DMS79 (cell line): ENCODE measurements at places on chromosomes 3 and 15.

DNA sequence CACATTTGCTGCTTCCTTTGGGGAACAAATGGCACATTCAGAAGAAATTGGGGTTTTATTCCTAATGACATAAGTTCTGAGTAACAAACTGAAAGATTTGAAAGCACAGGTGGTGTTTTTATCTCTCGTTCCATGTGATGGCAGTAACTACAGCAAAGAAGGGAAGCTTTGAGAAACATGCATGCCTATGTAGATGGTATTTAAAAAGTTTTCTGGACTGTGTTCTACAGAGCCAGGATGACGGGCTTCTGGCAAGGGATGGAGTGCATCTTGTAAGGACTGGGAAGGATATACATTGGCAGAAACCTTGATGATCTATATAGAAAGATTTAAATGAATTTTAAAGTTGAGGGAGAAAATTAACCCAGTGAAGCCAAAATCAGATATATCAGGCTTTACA lies 362.2 kb upstream of the ROPN1 start:
- DNase-seq = no peak

- no peak for DNase-seq
Observed at GRCh38 chr3:167851171-167851570, 115.7 kb downstream of the SERPINI1 start.

DNA sequence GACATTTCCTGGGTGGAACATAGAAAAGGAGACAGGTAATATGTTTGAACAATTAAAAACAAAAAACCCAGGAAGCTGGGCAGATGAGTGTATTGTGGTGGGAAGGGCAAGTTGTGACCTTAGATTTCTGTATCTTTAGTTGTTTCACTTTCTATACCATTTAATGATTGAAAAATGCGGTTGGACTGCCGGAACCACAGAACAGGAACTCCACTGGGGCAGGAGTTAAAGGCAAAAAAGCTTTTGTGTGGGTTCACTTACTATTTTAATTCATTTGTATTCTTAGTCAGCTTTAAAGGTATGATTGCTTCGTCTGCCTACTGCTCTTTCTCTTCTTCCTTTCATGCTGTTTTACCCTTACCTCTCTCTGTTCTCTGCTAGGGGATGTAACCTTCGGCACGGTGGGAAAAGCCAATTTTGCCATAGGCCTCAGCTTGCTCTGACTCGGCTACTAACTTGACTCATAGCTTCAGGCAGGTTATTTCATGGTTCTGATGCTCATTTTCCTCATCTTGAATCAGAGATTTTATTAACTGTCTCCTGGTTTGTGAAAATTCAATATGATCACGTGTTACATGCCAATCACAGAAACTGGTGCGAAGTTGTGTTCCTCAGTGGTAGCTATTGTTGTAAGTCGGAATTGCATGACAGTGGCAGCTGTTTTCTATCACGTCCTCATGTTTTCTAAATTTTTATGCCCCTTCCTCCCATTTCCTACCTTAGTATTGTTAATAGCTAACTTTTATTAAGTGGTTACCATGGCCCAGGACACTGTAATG lies 1.6 kb upstream of the MCTP2 start:
- no peak for DNase-seq

GRCh38 chr3:168272343-168272985 lies 176.7 kb upstream of the GOLIM4 start:
- no peak for DNase-seq

DNA sequence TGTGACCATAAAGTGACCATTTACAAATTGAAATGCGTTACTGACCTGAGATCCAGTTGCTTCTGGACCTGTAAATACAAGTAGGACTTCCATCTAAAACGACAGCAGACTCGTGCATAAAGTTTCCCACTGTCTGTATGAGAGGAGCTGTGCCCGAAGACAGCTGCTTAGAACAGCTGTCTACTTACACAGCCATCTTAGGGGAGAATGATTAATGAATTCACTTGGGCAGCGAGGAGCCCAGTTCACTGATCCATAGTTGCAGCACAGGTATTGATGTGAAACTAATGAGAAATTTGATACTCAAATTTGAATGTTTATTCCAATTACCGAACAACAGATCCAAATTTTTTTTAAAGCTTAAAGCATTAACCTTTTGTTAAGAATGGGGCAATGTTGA lies 748.1 kb downstream of the NR2F2 start:
- no peak for DNase-seq

- DNase-seq = no peak
Observed at GRCh38 chr15:60917461-60918145, 311.5 kb downstream of the RORA start.

- DNase-seq = no peak
Observed at GRCh38 chr15:28099555-28100140, 533 bp upstream of the OCA2 start.

- no peak for DNase-seq
Observed at GRCh38 chr15:64443747-64444621, 16.4 kb upstream of the ZNF609 start.

DNA sequence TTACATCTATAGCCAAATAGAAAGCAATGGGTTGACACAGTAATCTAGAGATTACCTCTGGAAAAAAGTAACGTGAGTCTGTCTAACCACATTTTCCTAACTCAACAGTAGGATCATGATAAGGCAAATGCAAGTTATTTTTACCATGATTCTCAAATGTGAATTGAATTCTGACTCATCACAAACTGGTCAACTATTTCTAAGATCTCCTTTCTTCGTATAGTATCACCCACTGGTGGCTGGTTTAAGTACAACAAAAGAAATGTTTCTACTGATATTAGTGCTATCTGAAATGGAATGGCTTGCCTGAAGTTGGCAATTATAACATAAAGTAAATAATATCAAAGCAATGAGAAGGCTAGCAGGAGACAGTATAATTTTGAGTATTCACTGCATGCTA lies 102.2 kb downstream of the ABI3BP start:
- DNase-seq = no peak

DNA sequence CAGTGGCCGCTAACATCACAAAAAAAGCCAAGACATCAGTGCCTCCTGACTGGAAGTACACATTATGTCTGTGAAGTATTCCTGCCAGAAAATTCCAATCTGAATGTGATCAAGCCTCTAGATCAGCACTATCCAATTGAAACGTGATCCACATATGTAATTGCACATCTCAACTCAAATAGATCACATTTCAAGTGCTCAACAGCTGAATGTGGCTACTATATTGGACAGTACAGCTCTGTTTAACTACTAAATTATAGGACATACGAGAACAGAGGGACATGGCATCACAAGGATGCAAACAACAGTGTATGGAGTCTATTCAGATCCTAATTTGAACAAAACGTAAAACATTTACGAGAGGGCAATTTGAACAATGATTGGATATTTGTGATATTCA lies 542 bp upstream of the UBAP1L start:
- no peak for DNase-seq

DNA sequence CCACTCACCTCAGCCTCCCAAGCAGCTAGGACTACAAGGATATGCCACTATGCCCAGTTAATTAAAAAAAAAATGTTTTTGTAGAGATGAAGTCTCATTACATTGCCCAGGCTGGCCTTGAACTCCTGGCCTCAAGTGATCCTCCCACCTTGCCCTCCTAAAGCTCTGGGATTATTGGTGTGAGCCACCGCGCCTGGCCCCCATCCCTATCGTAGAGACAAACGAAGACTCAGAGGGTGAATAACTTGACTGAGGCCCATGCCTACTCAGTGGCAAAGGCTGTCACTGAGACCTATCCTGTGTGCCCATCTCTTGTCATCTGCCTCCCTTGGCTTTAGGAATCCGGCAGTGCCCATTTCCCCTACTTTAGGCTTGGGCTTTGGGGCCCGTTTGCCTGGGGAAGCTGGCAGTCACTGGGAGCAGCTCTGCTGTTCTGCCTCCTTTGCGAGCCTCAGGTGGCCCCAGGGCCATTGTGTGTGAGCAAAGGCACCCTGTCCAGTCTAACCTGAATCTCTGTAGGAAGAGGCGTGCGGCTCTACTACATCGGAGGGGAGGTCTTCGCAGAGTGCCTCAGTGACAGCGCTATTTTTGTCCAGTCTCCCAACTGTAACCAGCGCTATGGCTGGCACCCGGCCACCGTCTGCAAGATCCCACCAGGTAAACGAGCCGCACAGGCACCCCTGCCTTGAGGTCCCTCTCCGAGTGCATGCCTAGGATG lies 70.1 kb downstream of the AAGAB start:
- DNase-seq = no peak

- DNase-seq = no peak
Observed at GRCh38 chr3:155308831-155309230, 15.3 kb upstream of the STRIT1 start.

DNA sequence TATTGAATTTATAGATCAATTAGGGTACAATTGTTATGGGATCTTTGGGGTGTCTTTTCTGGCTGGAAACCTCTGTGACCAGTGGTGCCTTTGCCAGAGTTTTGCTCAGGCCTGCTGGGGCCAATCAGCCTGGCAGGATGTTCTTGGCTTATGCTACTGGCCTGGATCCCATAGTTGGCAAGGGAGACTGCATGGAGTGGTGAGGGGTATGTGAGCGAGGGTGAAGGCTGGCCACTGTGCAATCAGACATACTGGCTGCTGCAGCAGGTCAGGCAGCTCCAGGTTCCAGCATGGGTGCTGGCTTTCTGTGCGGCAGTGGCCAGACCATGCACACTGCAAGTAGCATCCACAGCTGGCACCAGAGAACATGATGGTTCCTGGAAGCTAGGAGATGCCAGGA lies 1053.2 kb upstream of the GBE1 start:
- DNase-seq = no peak

DNA sequence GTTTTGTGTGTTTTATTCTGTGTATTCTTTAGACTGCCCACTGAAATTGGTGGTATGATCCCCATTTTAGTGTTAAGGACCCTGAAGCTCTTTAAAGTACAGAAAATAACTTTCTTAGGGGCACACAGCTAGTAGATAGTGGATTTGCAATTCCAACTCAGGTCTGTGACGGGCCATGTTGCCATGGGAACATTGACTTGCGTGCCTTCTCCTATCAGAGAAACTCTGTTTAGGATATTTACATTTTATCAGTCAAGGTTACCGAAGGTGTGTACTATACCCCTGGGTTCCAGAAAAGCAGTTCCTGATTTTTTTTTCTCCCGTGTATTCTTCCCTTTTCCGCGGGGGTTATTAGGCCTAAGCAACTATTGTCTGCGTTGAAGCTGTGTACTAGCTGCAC lies 19.4 kb downstream of the MYZAP start:
- no peak for DNase-seq

- DNase-seq = no peak
Observed at GRCh38 chr3:126350502-126351085, 6.6 kb downstream of the KLF15 start.

- no peak for DNase-seq
Observed at GRCh38 chr15:73001840-73002239, 50.4 kb upstream of the NEO1 start.

DNA sequence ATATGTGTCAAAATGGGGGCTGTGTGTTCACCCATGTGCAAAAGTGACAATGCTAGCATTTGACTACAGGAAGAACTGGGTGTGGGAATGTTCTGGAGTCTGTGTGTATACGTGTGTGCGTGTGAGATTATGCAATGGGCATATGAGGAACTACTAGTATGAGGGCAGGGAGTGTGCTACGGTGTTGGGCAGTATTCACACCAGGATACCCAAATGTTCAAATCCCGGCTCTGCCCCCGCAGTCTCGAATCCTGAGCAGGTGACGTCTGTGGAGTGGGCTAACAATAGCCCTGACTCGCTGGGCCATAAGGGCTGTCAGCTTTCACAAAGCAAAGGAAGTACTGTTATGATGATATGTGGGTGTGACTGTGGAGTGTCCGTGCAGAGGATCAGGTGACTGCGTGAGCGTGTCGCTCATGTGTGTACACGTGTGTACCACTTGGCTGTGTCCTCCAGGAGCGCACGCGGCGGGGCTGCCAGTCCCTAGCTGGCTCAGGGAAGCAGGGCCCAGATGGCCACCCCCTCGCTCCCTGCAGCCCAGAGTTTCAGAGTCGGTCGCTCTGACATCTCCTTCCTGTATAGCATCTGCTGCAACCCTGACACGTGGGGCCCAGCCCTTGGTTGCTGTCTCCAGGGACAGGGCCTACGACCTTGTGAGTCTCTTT lies 27.2 kb downstream of the IQSEC1 start:
- DNase-seq = no peak

GRCh38 chr3:48642605-48643004 lies 7.3 kb upstream of the SLC26A6 start:
- no peak for DNase-seq

GRCh38 chr3:179451265-179452175 lies at the start of gene GNB4:
Gene GNB4 (minus strand): TSS chr3:179451470. CDS start chr3:179426200, 25,270 bp downstream.
- peak; percentile 26 for DNase-seq

DNA sequence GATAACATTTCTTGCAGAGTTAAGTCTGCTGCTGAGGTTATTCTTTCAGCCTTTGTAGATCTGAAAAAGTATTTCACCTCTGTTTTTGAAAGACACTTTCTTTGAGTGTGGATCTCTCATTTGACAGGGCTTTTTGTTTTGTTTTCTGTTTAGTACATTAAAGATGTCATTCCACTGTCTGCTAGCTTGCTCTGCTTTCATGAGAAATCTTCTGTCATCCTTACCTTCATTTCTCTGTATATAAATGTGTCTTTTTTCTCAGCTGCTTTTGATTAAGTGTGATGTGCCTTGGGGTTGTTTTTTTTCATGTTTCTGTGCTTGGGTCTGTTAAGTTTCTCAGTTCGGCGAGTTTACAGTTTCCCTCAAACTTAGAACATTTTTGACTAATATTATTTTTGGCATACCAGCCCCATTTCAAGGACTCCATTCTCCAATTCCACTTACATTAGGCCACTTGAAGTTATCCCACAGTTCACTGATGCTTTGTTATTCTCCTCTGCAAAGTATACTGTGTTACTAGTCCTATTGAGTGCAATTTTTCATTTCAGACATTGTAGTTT lies 43.9 kb upstream of the CA12 start:
- DNase-seq = no peak

DNA sequence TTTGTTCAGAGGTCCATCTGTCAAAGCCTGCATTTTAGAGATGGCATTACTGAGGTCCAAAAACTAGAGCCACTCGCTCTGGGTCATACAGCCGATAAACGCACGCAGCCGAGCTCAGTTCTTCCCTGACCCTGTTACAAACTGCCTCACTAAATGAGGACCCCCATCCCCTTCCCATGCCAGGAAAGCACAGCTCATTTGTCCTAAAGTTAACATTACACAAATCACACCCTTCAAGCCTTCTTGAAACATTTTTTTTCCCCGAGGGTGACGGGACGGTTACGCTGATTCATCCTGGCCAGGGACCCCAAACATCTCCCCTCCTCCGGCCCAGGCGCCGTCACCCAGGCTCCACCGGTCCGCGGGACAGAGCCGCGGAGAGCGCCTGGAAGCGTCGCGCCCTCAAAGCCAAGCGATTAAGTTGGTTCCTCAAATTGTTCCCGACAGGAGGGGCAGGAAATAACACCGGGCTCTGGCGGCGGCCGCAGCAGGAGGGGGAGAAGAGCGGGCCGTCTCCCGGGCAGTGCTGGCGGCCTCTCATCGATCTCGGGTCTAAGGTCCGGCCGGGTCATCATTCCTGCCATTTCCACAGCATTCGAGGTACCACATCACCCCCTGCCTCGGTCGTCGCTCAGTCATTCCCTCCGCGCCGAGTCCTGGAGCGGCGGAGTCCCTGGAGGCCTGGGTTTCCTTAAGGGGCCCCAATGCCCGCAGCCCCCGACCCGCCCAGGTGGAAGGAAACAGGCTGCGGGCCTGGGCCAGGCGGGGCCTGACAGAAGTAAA lies 619 bp upstream of the CMTM8 start:
- no peak for DNase-seq

GRCh38 chr3:128617270-128617556 lies 33.4 kb downstream of the RPN1 start:
- DNase-seq = no peak
